ENCODE measurements at places on chromosomes 7 and 10. TPM values are rescaled to one million over a fixed set of nuclear protein-coding genes. Genes with fewer than 3 reads are reported as not detected.

DNAJC1 gene
- 11.4 TPM for total RNA-seq

SPDYE17 gene
- not detected for total RNA-seq

PRKAG2 gene
- total RNA-seq: 7.3 TPM

TMEM139 gene
- 0.62 TPM for total RNA-seq

STK31 gene
- not detected for total RNA-seq

DNA sequence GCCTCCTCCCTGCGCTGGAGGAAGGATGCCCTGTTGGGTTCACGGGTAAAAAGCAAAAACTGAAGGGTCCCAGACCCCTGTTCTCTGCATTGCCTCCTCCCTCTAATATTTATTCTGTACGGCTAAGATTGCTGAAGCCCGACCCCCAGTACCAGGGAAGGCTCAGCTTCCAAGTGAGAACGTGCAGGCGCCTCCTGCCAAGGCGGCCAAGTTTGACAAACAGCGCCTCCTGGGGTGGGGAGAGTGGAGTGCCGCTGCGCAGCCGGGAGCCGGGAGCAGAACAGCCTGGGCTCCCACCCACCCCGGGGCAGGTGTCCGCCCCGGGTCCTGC lies 4.7 kb upstream of the EBF3 start:
- DNase-seq: peak; percentile 33

DNA sequence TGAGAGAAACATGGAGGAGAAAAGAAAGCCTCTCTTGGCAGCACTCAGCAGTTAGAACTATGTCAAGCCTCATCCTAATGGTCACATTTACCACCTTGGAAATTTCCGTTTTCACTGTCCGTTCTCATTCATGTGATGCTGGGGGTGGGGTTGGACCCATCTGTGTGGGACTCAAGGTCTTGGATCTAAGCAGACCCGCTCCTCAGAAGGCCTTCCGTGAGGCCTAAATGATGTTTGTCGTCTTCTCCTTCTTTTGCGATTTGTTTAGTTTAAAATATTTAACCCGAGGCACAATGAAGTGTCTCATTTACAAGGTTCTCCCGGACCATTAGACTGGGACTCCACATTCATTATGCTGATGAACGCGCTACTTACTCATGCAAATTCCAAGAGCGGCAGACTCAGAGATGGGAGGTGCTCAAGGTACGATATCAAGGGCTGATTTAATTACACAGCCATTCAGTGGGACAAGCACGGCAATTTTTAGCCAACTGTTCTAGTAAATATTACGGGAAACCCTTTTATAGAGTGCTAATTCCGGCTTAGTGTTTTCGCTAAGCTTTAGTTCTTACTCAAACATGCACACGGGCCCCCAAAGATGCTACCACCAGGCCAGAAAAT lies 109.1 kb upstream of the EFCAB10 start:
- no peak for DNase-seq

- no peak for DNase-seq
Observed at GRCh38 chr7:94658826-94659225, 2.9 kb upstream of the SGCE start.

GRCh38 chr10:114294549-114294948 lies 55.5 kb downstream of the VWA2 start:
- DNase-seq: no peak

DNA sequence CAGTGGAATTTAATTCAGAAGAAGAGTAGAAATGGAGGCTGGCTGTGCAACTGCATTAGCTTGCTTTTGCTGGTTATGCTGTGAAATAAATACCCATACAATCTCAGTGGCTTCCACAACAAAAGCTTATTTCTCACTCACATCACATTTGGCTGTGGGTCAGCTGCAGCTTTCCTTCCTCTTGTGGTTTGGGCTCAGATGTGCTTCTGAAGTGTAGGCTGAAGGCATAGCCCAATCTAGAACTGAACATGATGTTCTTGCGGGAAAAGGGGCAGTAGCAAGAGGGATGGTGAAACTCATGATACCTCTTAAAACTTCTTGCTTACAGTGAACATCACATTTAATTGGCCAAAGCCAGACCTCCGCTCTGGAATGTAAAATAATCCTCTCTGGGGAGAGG lies 119.9 kb downstream of the HECW1 start:
- no peak for DNase-seq

GRCh38 chr10:22780474-22780885 lies 66.1 kb upstream of the PIP4K2A start:
- no peak for DNase-seq

- DNase-seq: no peak
Observed at GRCh38 chr7:8184221-8184620, 77.7 kb downstream of the ICA1 start.

GRCh38 chr7:114218283-114218682 lies 196.3 kb upstream of the FOXP2 start:
- no peak for DNase-seq

DNA sequence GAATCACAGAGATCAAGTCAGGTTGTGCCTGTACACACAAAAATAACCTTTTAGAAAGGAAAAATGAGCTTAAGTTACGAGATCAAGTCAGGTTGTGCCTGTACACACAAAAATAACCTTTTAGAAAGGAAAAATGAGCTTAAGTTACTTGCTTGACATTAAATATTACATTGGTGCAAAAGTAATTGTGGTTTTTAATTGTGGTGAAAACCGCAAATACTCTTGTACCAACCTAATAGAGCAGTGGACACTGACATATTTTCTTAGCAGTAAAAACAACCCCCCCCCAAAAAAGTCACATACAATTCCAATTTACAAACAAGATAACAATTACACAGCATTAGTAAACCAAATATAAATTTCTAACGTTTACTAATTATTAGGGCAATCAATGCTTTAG lies 595.6 kb downstream of the GRM8 start:
- DNase-seq: no peak

DNA sequence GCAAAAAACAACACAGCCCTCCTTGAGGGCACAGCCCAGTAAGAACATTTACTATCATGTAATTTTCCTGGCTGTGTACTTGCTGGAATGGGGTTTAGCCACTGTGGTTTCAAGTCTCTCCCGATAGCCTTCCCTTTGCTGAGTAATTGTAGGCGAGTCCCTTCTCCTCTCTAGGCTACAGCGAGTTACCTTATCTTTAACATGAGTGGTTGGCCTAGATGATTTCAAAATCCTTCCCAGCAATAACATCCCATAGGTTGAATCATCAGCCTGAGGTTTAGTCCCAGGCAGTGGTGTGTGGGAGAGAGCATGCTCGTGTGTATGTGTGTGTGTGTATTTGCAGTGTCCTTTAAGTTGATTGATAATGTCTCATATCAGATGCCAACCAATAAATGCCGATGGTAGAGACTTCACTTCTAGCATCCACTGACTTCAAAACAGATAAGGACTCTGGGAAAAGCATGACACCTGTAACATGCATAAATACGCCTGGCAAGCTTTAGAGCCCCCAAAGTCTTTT lies 142.9 kb upstream of the ZMIZ1 start:
- DNase-seq: peak; percentile 95

DNA sequence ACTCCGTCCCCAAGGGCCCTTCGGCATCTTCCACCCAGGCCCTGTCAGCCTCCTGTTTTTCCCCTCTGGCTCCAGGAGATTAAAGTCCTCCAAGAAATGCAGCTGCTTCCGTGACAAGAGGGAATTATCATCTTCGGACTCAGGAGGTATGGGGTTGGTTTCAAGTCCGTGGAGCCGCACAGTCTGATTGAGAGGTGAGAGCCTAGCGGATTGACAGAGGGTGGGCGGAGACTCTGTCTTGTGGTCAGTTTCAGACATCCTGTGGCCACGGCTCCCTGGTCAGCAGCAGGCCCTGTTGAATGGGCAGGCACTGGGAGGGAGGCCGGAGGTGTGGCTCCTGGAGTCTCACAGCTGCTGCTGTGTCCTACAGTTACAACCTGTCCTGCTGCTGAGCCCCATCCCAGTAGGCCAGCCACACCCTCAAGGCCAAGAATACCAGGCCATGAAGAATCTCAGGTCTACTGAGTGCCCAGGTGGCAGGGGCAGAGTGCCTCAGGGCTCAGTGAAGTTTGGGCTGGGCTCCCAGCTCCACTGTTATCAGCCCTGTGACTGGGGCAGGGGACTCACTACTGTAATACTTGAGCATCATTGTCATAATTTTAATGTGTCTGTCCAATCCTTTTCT lies 49.3 kb upstream of the ZNF716 start:
- DNase-seq: no peak

DNA sequence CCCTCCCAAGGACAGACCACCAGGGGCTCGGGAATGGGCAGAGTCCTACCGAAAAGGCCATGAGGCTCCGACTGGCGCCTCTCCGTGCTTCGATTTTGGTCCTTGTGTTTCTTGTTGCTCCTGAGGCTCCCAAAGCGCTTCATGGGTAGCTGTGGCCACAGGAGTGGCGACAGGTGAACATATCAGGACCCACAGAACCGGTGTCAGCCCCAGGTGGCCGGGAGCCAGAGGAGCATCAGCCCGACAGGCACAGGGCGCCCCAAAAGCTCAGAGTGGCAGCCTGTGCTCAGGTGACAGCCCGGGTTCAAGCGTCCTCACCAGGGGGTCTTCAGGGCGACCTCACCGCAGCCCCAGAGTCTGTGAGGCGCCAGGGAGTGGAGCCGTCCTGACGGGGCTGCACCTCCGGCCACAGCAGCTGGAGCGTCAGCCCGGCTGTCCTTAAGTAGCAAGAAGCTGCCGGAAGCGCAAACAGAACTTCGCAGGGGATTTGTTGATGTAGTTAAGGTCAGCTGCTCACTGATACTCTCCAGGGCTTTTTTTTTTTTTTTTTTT lies 141.0 kb downstream of the PRKAG2 start:
- DNase-seq: no peak

GRCh38 chr10:28139138-28139537 lies 140.3 kb upstream of the ODAD2 start:
- peak; percentile 70 for DNase-seq

GRCh38 chr10:43151371-43151770 lies 13.1 kb downstream of the CSGALNACT2 start:
- DNase-seq: no peak

- DNase-seq: peak; percentile 47
Observed at GRCh38 chr10:69439350-69439739, 11.9 kb upstream of the TSPAN15 start.

- peak; percentile 71 for DNase-seq
Observed at GRCh38 chr10:126420567-126421300, 32.5 kb upstream of the ADAM12 start.

All from H4 (cell line).